AG10803 (cell line): ENCODE measurements at places on chromosomes 1 and 21.

- DNase-seq = peak; percentile 34
These were observed 157.8 kb downstream of the VPS13D start for GRCh38 chr1:12387641-12388040.

- DNase-seq = peak; percentile 19
These were observed 40.2 kb downstream of the FASLG start for GRCh38 chr1:172699111-172699510.

DNA sequence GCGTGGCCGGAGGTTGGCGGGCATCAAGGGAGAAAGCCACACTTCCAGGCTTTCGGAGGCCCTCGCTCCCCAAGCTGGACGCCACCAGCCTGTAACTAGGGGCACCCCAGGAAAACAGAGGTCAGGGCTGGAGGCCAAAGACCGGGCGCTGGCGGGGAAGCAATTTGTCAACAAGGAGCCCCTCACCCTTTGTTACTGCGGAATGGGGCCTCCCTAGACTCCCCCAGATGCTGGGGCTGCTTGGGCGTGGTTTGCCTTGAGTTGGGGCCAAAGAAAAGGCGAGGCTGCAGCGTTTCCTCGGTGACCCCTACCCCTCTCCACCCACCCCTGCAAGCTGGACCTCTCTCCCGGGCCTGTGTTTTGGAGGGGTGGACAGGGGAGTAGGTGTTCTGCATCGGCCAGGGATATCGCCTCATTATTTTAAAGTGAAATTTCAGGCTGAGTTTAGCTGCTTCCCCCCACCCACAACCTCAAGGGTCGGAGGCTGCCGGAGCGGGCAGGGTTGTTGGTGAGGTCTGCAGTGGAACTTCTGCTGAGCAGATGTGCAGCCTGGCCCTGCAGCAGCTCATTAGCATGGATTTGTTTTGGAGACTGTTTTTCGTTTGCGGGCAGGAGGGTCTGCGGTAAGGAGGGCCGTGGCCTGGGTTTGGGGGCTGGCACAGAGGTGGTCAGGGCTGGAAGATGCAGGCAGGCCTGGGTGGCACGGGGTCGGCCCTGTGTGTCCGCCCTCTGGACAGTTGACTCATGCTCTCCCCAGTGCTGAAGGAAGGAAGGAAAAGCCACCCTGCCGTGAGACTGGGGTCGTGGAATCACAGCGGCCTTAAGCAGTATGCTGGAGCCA lies 1.5 kb downstream of the NBL1 start:
- DNase-seq = peak; percentile 44

- DNase-seq = no peak
These were observed 17.0 kb upstream of the TMEM54 start for GRCh38 chr1:32918179-32918578.

GRCh38 chr1:206507284-206508129 lies at the start of gene RASSF5:
Gene RASSF5, plus strand, starts transcription at chr1:206507531. Its CDS starts 72 bp downstream, at chr1:206507603.
- DNase-seq = peak; percentile 68

DNA sequence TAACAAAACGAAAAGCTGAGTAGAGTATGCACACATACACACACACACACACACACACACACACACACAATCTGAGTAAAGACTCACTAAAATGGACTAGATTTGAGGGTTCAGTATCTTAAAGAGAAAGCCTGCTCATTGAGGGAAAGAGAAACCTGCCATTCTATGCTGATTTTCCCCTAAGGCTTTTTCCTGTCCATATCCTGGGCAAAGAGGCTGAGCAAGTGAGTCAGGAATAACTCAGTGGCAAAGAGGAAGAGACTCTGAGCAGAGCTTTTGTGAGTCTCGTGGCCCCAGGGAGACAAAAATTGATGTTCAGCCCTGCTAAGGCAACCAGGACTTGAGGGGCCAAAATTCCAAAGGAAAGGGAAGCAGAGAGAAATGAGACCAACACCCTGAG lies 37.3 kb upstream of the RUNX1 start:
- peak; percentile 33 for DNase-seq

- no peak for DNase-seq
These were observed 145.5 kb downstream of the ETS2 start for GRCh38 chr21:38951095-38951730.

DNA sequence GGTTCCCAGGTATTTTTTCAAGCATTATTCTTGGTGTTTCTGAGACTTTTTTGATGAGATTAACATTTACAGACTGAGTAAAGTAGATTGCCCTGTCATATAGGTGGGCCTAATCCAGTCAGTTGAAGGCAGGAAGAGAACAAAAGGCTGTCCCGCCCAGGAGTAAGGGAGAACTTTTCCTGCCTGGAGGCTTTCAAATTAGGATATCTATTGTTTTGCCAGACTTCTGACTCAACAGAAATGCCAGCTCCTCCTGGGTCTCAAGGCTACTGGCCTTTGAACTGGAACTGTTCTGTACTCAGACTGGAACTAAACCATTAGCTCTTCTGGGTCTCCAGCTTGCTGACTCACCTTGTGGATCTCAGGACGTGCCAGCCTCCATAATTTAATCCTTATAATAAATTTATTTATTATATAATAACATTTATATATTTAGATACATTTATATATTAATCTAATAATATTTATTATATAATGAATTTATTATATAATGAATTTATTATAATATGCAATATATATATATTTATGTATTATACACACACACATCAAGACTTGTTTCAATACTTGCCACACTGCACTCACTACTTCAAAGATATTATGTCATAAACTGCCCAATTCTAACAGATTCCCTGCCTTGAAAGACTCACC lies 510.8 kb upstream of the B3GALT2 start:
- DNase-seq = no peak

DNA sequence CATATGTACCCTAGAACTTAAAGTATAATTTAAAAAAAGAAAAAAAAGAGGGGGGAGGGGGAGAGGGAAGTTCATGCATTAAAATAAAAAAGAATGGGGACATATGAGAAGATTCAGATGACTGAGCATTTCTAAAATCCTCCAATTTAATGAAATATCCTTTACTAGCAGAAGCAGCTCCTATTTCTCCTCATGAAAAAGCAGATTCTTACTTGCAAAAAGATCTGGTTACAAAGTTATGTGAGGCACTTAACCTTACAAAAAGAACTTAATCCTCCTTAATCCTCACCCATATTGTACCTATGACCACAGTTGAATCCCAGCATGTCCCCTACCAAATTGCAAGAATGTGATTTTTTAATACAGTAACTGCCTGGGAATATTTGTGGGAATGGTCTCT lies 298.5 kb downstream of the SRGAP2C start:
- DNase-seq = no peak

- no peak for DNase-seq
These were observed 415.7 kb upstream of the DAB1 start for GRCh38 chr1:57839526-57839925.

GRCh38 chr1:199669916-199670315 lies 357.6 kb upstream of the NR5A2 start:
- no peak for DNase-seq

DNA sequence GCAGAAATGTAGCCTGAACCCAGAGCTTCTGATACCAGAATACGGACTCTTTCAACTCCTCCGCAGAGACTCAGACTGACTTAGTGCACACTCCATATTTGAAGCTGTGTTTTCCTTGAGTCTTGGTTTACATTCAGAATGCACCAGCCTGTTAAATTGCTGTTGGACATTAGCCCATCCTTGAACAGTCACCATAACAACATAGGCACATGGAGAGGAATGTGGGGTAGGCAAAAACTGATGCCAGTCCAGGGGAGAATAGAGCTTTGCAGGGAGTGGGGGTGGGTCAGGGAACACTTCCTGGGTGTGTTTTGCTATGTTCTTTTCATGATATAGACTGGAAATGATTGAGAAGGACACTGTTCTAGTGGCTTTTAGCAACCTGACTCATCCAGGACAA lies 76.3 kb upstream of the CACNA1E start:
- no peak for DNase-seq

- peak; percentile 64 for DNase-seq
These were observed 6.7 kb upstream of the RNASEL start for GRCh38 chr1:182595641-182596240.

DNA sequence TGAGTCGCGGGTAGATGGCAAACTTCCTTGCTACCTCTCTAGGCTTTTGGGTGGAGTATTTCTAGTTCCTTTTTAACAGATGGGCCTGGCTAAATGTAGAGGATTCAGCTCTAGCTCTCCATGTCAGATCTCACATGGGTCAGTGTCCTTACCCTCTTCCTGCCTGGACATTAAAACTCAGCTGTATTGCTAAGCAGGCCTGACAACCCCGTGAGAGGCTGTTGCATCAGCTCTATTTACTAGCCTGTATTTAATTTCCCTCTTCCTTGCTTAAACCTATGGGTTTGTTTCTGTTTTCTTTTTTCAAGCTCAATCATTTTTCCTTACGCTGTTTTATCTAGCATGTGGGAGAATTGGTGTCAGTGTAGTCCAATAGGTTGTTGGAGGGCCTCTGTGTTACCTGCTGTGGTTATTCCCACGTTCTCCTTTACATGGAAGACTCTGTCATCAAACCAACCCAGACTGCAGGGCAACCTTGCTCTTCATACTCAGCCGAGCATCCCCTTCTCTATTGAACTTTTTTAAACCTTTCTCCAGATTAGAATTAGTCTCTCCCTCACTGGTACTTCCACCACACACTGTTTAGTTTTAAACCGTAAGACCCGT lies 79.5 kb upstream of the BACH1 start:
- peak; percentile 43 for DNase-seq

GRCh38 chr1:55375617-55376258 lies 160.6 kb upstream of the USP24 start:
- DNase-seq = peak; percentile 52

GRCh38 chr21:37373539-37373938 lies 7.0 kb downstream of the DYRK1A start:
- DNase-seq = no peak

DNA sequence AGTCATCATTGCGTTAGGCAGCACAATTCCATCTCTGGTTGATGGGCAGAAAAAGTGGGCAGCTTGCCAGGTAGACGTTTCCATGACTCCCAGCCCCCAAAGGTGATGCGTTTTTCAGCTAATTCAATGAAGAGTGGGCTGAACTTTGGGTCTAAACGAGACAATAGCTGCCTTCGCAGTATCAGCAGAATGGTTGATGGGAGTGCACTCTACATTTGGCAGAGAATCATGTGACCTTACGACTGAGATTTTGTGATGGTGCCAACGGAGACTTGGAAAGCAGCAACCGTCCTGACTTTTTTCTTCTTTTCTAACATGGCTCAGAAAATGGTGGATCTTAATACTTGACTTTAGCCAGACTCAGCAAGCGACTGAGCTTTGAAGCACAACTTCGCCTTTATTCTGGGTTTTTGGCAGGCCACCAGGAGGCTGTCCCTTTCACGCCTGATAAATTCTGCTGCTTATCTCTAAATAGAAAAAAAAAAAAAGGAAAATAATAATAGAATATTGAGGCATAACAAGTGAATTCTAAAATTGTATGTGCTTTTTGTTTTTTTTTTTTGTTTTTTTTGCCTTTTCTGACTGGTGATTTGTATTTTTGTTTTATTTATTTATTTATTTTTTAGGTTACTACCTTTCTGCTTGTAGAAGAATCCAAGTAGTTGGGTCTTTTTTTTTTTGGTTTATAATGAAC lies 804.8 kb downstream of the USP25 start:
- DNase-seq = peak; percentile 79

GRCh38 chr1:238406098-238406860 lies 515.6 kb upstream of the ZP4 start:
- no peak for DNase-seq

GRCh38 chr21:36145259-36145658 lies 10.4 kb downstream of the CBR3 start:
- no peak for DNase-seq

DNA sequence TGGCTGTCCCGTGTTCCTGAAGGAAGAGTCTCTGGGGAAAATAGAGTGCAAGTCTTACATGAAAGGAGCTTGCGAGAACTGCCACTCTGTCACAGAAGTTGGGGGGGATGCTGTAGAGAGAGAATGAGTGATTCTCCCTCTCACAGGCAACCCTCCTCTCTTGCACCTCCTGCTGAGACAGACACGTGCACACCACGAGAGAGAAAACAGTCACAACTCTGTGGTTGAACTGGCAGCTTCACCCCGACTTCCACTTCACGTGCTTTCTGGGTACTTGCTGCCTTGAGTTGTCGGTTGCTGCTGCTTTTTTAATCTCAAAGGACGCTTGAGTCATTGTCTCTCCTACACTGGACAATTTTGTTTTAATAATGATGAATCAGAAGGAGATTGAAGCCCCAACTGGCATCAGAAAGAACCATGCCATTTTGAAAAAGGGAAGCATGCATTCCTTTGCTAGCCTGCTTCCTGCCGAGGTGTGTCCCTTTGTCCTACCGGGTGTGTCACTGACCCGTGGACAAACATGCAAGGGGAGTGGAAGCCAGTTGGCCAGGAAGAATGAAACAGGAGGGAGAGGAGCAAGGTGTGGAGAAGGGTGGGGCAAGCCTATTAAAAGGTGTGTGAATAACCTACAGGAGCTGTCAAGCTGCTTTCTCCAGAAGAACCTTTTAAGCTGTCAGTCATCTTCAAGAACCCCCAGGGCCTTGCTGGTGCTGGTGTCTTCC lies 164.2 kb downstream of the CACNA1E start:
- no peak for DNase-seq
